T-helper 1 cell treated with Interleukin-12 subunit alpha and Interleukin-12 subunit beta and Interleukin-4 antibody, amounts not matched to agents 30 ng/mL and 1 ng/mL, for 36 hours (primary cell): ENCODE measurements at places on chromosomes 3 and 15. TPM values are rescaled to one million over a fixed set of nuclear protein-coding genes. Genes with fewer than 3 reads are reported as not detected.

The CKMT1B gene
- 0.20 and 0.32 TPM in 2 replicates for total RNA-seq

The RASGRP1 gene
- 224 and 230 TPM in 2 replicates for total RNA-seq

The NAALADL2 gene
- total RNA-seq, result not detected in 2 replicates

The PXYLP1 gene
- total RNA-seq, result 17.1 and 18.9 TPM in 2 replicates

The AGTR1 gene
- total RNA-seq, result not detected in 2 replicates
